ENCODE measurements at places on chromosomes 3 and 15. TPM values are rescaled to one million over a fixed set of nuclear protein-coding genes. Genes with fewer than 3 reads are reported as not detected.

GRCh38 chr15:74870436-74871215 is 2.5 kb downstream of the SCAMP2 start:
- peak; percentile 86 for DNase-seq

GRCh38 chr3:160612386-160613075 is 47.2 kb upstream of the KPNA4 start:
- DNase-seq: no peak

- DNase-seq: peak; percentile 60
Observed at GRCh38 chr3:109184726-109185125, 48.2 kb downstream of the C3orf85 start.

Gene CCR9
- total RNA-seq: not detected

DNA sequence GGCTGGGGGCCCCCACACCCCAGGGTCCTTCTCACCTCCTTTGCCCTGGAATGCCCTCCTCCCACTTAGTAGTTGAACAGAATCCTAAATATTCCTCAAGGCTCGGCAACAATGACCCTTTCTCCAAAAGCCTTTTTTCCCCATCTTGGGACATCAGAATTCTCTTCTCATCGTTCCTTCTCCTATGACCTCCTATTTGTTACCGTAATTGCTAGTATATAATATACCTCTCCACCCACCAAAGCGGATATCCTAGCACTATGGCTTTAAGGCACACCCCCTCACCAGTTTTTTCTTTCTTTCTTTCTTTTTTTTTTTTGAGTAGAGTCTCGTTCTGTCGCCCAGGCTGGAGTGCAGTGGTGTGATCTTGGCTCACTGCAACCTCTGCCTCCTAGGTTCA is 16.8 kb downstream of the HDAC11 start:
- no peak for DNase-seq

Gene HRH1
- total RNA-seq: 80.7 TPM

- peak; percentile 17 for DNase-seq
Observed at GRCh38 chr3:122555275-122556071, 8.6 kb downstream of the PARP9 start.

Gene AEN
- total RNA-seq: 58.3 TPM

DNA sequence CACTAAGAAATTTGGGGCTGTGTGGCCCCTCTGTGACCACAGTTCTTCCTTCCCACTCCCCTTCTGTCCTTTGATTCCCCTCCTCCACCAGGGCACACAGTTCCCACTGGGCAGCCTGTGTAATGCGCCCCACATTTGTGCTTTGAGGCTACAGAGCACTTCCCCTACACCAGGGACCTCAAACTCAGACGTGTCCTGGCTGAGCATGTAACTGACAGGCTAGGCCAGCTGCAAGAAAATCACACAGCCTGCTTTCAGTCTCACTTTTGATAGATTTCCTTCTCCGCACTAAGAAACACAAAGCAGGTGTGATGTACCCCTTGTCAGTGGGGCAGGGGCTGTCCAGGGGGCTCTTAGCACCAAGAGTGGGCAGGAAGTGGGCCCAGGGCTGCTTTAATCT is 29.6 kb downstream of the PRKCD start:
- no peak for DNase-seq

Gene PRSS50
- not detected for total RNA-seq

Gene TPRG1
- total RNA-seq: 0.94 TPM

DNA sequence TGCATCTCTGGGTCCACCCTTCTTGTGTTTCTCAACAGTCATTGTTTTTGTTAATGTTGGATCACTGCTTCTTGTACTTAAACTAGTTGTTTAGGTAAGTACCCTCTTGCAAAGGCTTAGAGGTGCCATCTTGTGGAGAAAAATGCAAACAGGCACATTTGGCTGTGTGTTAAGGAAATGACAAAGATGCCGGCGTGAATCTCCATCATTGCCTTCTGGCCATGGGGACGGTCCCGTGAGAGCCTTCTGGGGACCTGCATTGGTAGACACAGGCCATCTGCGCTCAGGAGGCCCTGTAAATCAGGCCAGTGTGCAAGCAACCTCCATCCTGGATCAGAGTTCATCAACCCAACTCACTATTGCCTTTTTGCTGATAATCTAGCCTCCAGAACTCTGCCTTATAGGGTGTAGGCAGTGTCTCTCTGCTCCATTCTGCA is 158.6 kb upstream of the NR2E3 start:
- DNase-seq: peak; percentile 90

DNA sequence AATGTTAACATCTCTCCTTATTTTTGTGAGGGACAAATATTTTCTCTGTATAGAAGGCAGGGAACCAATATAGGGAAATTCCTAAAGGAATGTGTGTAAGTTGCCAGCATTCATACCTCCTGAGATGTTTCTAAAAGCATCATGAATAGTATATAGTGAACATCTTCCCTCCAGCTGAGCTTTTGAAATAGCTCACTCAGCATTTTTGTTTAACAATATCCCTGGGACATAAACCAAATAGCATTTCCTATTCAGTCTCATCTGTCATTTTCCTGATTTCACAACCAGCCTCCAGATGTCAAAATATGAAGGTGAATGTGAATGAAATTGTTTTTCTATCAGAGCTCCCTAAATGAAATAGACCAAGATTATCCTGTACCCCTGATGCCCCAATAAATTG is 137.2 kb downstream of the PPM1L start:
- DNase-seq: no peak

DNA sequence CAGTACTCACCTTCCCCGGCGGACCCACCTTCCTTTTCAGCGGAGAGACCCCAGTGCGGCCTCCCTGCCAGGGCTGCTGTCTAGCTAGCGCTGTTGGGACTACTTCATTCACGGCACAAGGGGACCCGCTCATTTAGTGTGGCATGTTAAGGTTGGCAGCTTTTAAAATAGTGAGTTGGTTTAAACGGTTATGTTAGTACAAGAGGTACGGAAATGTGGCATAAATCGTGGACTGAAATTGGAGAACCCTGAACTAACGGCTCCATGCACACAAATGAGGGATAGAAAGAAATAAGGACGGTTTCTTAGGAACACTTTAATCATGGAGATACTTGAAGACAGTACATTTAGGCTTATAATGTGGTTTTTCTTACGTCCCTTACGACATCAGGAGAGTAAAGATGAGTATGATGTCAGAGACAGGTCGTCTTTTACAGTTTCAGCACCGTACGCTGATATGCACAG is 752 bp downstream of the CEP63 start:
- DNase-seq: peak; percentile 33

Gene ALDH1L1
- 2.4 TPM for total RNA-seq

Gene CLDN18
- not detected for total RNA-seq

GRCh38 chr3:83559082-83559481 is 1399.7 kb upstream of the CADM2 start:
- DNase-seq: no peak

Data from renal cortical epithelial cell (primary cell).